ENCODE measurements at places on chromosomes 3 and 15. TPM values are rescaled to one million over a fixed set of nuclear protein-coding genes. Genes with fewer than 3 reads are reported as not detected.

- H3K27me3 ChIP-seq, result peaks cover 2% of the 10 kb centered on the region
- H3K27ac ChIP-seq, result no peak overlapping the region
- H3K4me3 ChIP-seq, result no peak overlapping the region
- no peak for DNase-seq
Observed at GRCh38 chr15:49490966-49491365, 67.9 kb downstream of the FGF7 start.

- no peaks in the 10 kb centered on the region for H3K36me3 ChIP-seq
- no peak overlapping the region for H3K4me3 ChIP-seq
- no peak overlapping the region for H3K27ac ChIP-seq
- peak; percentile 31 for DNase-seq
- peaks cover 36% of the 10 kb centered on the region for H3K4me1 ChIP-seq
- no peaks in the 10 kb centered on the region for H3K27me3 ChIP-seq
Observed at GRCh38 chr15:64029633-64030032, 16.7 kb downstream of the DAPK2 start.

GRCh38 chr3:98827221-98827920, 64.2 kb downstream of the ST3GAL6 start:
- no peaks in the 10 kb centered on the region for H3K27me3 ChIP-seq
- no peak overlapping the region for H3K4me3 ChIP-seq
- no peak overlapping the region for H3K27ac ChIP-seq
- DNase-seq, result no peak

Gene CD200R1
- 7.8 TPM for total RNA-seq

DNA sequence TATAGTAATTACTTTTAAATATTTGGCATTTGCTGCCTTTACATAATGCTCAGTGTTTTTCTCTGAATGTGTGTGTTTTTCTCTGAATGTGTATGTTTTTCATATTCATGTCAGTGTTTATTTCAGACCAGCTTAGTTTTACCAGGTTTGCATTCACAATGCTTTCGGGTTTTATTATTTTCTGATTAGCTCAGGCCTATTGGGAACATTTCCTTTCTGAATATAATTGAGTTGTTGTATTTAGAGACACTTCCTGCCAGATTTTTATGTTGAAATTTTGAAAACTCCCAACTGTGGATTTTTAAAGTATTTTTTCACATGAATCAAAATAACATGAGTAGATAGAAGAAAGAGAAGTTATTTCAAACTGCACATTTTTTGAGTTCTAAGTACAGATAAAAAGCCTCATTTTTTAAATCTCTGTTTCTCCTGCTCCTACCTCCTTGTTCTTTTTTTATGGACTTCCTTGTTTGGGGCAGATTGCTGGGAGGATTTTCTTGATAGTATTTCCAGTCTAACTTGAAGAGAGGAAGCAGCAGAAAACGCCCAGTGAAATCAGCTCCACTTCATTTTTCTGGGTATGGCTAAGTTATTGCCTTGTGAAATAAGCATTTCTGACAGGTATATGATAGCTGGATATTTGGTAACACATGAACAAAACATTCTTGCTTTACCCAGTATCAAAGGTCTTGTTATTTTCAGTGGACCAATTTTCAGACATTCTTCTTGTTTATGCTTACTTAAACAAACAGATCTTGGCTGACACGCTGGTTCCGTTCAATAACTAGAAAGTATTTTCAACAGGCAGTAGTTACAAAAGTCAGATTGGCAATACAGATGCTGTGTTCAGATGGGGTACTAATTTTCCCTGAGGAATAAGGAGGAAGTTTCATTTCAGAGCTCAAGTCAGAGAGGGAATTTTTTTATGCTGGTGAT, 70.7 kb downstream of the RIOX2 start:
- no peak for DNase-seq
- H3K36me3 ChIP-seq, result no peaks in the 10 kb centered on the region
- no peak overlapping the region for H3K27ac ChIP-seq
- peaks cover 4% of the 10 kb centered on the region for H3K4me1 ChIP-seq
- no peak overlapping the region for H3K4me3 ChIP-seq

GRCh38 chr15:31338318-31338878, 11.8 kb downstream of the KLF13 start:
- H3K36me3 ChIP-seq, result peaks cover 47% of the 10 kb centered on the region
- peak overlapping the region; percentile 51 for H3K4me3 ChIP-seq
- no peak for DNase-seq
- peak overlapping the region; percentile 83 for H3K27ac ChIP-seq

All from activated CD8-positive, alpha-beta T cell treated with anti-CD3 and anti-CD28 coated beads, Interleukin-2, amount 10 ng/mL, durations not matched to agents 7 days and 5 days (primary cell).